Left lobe of liver (tissue), 2 donors: ENCODE measurements at places on chromosomes 4 and X. TPM values are rescaled to one million over a fixed set of nuclear protein-coding genes. Genes with fewer than 3 reads are reported as not detected.

Gene CXCL3
- total RNA-seq: not detected

DNA sequence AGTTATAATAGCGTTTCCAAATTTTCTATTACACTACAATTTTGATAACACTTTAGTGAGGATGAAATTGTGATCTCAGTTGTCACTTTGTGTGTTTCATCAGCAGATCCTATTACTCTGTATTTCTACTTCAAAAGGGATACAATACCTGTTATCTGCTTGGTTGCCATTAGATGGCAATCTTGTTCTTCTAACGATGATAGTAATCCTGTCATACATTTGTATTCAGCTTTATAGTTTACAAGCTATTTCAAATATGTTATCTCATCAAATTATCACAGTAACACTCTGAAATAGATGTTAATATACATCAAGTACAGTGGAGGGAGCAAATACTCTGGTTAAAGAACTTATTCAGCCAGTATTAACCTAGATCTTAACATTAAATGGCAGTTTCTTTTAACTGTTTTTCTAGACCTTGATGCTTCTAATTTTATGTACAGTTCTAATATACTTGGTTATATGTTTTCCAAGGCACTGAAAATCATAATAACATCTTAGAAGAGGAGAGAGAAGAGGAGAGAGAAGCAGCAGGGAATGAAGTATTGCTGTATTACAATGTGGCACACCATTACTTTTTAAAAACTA lies 292.0 kb downstream of the CCSER1 start:
- no peak for DNase-seq

Gene GAB1
- 11.1 TPM for total RNA-seq

- no peak for DNase-seq
Observed at GRCh38 chr4:30537456-30537855, 182.7 kb upstream of the PCDH7 start.

Gene BMPR1B
- total RNA-seq: 0.93 TPM

DNA sequence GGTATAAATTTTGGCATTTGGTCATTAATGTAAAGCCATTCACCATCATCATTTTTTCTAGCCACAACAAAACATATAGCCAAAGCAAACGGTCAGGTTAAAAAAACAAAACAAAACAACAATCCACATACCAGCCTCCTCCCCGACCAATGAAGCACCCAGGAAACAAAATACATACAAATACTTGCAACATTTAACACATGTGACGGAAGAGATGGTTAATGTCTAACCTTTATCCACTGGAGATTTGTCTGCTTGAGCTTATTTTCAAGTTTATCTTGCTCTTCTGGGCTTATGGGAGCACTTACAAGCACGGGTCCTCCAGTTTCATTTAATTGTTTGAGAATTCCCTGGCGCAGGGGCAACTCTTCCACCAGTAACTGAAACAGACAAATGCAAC lies 857.5 kb upstream of the FTHL17 start:
- DNase-seq: no peak

Gene NALF2
- total RNA-seq: 0.33 TPM

- peak; percentile 14 for DNase-seq
Observed at GRCh38 chr4:8719421-8719820, 126.9 kb downstream of the CPZ start.

- no peak for DNase-seq
Observed at GRCh38 chrX:38124000-38124399, 96.7 kb downstream of the SRPX start.

DNA sequence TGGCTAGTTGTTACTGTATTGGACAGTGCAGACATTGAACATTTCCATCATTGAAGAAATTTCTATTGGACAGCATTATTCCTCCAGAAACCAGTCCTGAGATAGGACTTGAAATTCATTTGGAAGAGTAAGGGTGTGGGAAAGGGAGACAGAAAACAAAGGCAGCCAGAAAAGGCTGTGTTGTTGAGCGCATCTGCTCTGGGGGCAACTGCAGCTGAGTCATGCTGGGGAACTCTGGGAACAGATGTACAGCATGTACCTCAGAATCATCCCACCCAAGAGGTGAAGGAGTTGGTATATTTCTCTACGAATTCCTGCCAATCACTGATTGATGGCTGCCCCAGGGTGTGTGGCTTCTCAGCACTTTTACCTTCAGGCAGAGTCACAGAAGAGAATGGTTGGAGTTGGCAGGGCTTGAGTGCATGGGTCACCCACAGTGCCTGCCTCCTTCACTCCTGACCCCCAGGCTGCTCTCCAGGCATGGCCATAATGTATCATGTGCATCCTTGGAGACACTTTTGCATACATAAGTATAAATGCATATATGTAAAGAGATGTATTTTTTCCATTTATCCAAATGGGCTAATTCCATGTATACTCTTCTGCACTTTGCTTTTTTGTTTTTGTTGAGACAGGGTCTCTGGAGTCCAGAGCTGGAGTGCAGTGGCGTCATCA lies 39.4 kb downstream of the GEMIN8 start:
- no peak for DNase-seq
